ENCODE measurements at places on chromosomes 12 and 14. TPM values are rescaled to one million over a fixed set of nuclear protein-coding genes. Genes with fewer than 3 reads are reported as not detected.

The KRT78 gene
- not detected for total RNA-seq

- no peak for ATAC-seq
Observed at GRCh38 chr14:34971381-34971780, 11.4 kb upstream of the SRP54 start.

The BRAP gene
- total RNA-seq, result 17.8 TPM

DNA sequence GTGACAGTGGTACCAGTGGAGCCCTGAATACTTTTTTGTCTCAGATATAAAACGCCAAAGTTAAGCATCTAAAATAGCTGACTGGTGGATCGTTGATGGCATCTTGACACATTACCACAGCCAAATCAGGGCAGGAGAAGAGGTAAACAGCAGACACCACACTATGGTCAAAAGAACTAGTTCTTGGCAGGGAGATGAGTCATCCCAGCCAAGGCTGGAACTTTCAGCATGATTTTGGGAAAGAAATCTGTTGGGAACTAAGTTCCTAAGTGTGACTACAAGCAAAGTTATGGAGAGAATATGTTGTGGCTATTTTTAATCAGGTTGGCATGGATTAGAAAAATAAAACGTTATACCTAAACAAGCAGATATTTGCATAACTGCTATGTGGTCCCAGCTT is 36.9 kb downstream of the LGR5 start:
- no peak for ATAC-seq

- no peak for ATAC-seq
Observed at GRCh38 chr14:36096090-36096489, 80.4 kb downstream of the PTCSC3 start.

DNA sequence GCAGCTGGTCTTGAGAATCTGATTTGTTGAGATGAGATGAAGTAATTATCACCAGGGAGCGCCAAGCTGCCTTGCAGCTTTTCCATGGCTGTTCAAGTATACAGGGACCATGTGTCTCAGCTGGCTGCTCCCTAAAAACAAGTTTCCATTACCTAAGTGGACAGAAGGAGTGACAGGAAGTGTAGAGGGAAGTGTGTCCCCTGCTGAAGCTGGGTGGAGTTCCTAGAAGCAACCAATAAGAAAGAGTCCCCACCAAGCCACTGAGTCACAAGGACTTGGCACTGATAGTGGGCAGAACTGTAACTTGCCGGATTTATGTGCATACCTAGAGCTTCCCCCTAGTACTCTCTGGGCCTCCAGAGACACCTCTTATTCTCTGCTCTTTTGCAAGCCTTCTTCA is 1.5 kb upstream of the GPX2 start:
- no peak for ATAC-seq

The PTPRR gene
- total RNA-seq, result 3.6 TPM

GRCh38 chr12:96205908-96206307 is 11.7 kb downstream of the ELK3 start:
- ATAC-seq, result no peak

- ATAC-seq, result no peak
Observed at GRCh38 chr14:38080696-38081095, 127.0 kb upstream of the SSTR1 start.

- no peak for ATAC-seq
Observed at GRCh38 chr14:99566390-99567354, 37.3 kb downstream of the CCDC85C start.

DNA sequence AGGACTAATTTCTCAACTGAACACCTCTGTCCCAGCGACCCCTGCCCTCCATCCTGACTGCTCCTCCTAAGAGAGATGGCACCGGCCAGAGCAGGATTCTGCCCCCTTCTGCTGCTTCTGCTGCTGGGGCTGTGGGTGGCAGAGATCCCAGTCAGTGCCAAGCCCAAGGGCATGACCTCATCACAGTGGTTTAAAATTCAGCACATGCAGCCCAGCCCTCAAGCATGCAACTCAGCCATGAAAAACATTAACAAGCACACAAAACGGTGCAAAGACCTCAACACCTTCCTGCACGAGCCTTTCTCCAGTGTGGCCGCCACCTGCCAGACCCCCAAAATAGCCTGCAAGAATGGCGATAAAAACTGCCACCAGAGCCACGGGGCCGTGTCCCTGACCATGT is 756 bp downstream of the RNASE7 start:
- ATAC-seq, result no peak

DNA sequence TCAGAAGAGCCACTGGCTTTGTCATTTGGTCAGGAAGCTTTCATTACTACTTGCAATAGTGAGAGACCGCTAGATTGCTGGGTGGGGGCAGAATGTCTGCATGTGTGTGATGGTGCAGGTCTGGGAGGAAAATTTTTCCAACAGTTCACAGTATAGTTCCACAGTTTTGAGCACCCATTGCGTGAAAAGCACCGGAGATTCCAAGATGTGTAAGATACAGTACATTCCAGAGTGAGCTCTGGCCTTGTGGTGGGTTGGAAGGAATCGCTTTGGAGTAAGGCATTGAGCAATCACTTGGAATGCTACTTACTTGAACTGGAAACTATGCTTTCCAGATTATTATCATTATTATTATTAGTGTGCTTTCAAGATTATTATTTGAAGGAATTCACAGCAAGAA is 47.6 kb upstream of the FRMD6 start:
- peak; percentile 26 for ATAC-seq
